ENCODE measurements at places on chromosomes 13 and 19.

DNA sequence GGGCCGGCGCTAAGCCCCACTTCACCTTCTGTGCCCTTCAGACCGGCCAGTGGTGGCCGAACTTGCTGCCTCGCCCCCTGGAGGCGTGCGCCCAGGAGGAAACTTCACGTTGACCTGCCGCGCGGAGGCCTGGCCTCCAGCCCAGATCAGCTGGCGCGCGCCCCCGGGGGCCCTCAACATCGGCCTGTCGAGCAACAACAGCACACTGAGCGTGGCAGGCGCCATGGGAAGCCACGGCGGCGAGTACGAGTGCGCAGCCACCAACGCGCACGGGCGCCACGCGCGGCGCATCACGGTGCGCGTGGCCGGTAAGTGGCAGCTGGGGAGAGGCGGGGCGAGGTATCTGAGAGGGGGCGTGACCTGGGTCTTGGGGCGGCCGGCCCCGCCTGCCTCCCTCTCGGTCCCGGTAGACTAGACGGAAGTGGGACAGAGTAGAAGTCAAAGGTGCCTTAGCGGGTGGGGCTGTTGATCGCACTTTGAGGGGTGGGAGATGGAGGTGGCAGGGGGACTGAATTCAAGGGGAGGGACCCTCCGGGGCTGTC is 5.6 kb downstream of the ICAM5 start:
- DNase-seq = no peak

DNA sequence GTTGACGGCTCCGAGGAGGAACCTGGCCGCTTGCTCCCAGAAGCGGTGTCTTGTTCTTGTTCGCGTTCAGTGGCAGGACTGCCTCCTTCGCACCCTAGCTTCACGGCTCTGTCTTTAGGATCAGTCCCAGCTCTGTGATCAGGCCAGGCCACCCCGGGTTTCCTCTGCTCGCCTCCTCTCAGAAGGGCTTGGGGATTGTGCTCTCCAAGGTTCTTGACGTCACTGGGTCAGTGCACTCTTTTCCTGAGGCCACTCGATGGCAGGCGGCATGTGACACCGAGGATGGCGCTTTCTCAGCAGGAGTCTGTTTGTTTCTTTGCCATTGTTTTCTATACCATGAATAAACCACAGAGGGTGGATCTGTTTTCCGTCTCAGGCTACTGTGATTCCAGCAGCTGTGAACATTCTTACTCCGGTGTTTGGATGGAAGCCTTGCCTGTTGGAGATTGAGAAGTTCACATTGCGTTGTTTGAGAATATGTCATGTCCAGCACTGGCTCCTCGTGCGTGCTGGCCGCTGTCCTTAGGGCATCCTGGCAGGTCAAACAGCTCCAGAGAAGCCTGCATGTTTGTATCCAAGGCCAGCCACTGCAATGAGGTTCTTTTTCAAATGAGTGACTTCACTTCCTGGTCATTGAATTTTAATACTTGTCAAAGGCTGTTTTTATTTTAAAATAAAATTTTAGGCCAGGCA is 44.5 kb downstream of the SLC7A9 start:
- no peak for DNase-seq

GRCh38 chr13:22594041-22594440 is 586.7 kb upstream of the SGCG start:
- no peak for DNase-seq

DNA sequence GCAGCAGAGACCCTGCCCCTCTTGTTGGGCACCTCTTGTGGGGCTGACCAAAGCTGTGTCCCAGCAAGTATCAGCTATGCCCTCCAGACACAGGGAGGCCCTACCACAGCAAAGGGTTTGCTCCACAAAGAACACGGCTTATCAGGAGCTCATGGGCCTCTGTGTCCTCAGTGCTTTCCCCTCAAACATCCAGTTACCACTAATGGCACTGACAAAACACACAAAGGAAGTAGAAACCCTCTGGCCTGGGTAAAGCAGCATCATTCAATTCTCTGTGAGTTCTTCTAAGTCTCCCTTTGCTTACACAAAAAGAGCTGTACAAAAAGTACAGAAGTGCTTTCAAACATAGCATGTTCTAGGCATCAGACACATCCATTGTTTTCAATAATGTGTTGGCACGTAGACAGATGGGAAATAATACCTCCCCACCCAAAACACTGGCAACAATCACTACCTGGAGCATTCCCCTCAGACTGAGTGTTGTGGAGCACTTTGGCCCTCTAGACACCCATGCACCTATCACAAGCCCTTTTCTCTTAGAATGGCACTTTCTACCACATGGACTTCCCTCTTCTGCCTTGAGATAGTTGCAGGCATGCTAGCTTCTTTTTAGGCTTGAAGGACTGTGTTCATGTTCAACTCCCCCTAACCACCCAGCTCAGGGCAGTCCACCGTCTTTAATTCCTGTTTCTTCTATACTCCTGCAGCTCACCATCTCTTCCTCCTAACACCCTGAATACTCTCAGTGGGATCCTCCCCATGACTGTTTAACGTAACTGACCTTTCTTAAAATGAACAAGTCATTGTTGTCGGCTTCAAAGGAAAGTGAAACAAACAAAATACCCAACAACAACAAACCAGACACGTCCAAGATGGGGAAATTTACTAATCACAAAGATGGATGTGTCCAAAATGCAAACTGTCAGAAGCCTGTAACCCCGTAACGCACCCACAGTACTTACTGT is 43.5 kb downstream of the ATP7B start:
- DNase-seq = no peak

DNA sequence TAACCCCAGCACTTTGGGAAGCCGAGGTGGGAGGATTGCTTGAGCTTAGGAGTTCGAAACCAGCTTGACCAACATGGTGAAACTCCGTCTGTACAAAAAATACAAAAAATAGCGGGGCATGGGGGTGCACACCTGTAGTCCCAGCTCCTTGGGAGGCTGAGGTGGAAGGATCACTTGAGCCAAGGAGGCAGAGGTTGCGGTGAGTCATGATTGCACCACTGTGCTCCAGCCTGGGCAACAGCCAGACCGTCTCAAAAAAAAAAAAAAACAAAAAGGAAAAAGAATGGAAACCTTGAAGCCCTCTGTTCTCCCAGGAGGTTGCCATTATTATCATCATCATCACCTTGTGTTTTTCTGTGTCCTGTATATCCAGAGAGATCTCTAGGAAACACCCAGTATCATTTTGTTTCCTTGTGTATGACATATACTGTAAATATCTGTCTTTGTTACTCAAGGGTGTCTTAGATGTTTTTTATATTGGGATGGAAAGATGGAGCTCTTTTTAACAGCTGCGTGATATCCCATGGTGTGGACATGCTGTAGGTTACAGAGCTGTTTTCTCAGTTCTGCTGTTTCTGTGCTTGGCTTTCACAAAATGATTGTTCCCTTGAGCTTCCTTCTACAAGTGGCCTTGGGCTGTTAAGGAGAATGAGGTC is 11.8 kb downstream of the CHAF1A start:
- DNase-seq = no peak

- DNase-seq = no peak
Measured at GRCh38 chr13:45915686-45916439, 64.3 kb upstream of the SIAH3 start.

DNA sequence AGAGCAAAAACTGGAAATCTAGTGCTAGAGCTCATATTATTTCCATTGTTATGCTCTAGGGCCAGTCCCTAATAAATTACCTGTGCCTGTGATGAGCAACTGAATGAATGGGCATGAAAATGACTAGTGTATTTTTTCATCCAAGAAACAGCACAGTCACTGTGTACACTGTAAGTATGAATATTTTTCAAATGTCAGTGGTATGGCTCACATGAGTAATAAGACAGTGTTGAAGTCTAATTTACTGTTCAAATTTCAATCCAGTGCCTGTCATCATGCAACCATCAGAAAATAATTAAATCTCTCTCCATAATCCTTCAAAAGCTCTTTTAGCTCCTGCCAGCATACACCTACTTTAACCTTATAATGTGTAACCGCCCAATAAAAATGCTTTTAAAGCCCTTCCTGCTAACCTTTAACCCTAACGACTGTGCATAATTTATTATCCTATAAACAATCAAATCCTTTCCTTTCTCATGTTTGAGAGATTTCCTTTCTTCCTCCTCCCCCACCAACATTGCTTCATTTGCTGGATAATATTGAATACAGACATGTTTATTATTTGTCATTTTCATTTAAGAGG is 378.3 kb downstream of the GPC5 start:
- no peak for DNase-seq

DNA sequence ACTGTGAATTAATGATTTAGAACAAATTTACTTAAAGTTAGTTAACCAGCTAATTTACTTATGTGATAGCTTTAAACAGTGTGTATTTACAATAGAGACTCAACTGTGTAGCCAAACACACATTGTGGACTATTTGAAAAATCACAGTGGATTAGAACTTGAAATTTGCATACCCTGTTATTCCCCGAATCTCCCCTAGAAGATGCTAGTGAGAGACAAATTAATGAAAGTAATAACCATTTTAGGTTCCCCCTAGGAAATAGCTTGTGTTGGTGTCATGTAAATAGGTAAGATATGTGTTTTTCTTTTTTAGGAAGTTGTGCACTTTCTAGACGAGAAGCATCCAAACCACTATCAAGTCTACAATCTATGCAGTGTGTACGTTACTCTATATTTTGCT is 98.5 kb downstream of the C1QTNF9 start:
- DNase-seq = no peak

DNA sequence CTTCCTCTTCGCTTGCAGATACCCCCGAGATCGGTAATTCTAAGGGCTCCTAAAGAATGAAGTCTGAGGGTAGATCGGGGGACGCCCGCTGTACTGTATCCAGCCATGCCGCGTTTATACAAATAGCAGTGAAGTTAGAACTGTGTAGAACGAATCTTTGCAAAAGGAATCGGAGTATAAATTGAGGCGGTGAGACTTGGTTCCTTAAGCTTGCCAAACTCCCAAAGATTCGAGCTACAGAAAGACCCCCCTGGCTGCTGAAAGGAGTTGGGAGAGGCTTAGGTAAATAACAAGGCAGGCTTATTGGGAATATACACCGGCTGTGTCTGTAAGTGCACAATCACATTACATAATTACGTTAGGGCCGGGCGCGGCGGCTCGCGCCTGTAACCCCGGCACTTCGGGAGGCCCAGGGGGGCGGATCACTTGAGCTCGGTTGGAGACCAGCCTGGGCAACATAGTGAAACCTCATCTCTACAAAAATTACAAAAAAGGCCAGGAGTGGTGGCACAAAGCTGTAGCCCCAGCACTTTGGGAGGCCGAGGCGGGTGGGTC is 12.2 kb downstream of the TMEM160 start:
- DNase-seq = peak; percentile 29

DNA sequence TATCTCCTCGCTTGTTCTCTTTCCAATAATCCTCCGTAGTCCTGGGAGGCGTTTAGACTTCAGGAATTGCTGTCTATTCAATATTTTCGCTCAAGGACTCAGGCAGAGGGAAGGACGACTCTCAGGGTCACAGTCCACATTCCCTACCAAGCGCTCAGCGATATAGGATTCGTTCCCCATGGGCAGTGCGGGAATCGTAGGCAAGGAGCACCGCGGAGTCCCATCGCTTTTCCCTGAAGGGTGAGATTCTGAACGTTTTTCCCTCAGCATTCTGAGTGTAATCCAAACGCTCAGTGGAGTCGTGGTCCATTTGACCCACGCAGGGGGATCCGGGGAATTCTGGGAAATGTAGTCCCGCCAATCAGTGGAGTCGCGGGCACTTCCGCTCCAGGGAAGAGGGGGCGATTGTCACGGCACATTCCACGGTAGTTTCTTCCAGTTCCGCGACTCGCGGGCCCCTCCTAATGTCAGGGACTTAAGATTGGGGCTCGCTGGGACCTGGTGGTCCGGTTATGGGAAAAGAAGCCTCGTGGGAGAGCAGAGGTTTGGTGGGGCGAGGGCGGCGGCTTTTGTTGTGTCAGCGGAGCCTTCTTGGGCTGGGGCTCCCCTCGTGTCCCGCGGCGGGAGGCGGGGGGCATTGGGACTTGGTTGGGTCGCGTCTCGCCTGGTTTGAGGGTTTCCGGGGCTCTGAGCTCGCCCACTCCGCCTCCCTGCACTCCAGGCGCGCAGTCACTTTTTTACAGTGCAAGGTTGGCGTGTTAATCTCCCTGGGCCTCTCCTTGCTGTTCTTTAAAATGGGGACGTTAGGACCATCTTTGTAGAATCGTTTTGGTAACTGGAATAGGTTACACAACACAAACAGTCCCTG is at the start of gene ZNF234:
ZNF234 (plus strand) TSS at position 364 of the 868 bp plus-strand sequence. CDS start 3,079 bp downstream, outside the sequence.
- DNase-seq = peak; percentile 39

GRCh38 chr19:18450021-18450930 is 12.3 kb upstream of the ISYNA1 start:
- DNase-seq = no peak

DNA sequence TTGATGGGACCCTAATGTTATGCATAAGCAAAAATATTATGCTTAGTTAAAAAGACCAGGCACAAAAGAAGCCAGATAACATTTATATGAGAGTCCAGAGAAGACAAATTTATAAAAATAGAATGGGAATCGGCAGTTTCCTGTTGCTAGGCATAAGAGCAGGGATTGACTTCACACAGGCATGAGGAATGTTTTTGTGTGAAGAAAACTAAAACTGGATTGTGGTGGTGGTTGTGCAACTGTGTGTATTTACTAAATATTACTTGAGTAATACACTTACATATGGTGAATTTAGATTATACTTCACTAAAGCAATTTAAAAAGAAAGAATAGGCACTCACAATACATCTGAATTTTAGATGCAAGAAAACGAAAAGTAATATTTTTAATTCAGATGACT is 108.3 kb downstream of the SLITRK1 start:
- no peak for DNase-seq

- no peak for DNase-seq
Measured at GRCh38 chr13:80751854-80752253, 410.9 kb upstream of the SPRY2 start.

DNA sequence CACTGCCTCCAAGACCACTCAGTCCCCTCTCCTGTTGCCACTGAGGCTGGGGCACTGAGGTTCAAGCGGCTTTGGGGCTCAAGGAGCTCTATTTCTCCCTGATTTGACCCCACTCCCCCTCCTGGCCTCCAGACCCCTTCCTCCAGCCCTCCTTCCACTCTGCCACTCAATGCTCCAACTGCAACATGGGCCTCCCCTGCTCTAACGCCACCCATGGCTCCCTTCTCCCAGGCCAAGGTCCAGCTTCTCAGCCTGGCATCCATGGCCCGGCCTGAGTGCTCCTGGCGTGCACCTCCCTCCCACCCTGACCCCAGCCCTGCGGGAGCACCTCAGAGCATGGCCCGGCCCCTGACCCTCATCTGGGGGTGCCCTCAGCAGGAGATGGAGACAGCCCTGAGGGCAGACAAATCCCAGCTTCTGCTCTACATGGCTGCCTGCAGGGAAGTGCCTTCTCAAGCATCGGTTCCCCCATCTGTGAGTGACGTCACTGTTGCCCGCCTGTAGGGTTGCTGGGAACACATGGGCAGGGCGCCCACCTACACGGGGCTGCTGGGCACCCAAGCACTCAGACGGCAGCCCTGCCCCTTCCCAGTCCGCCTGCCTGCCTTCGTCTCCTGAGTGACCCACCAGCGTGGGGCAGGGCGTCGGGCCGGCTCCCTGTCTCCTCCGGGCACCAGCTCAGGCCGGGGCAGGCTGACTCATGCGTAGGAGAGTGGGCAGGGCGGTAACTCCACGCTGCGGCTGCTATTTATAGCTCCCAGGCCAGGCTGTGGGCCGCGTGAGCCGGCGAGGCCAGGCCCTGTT is 1.6 kb upstream of the DIRAS1 start:
- peak; percentile 29 for DNase-seq

- DNase-seq = no peak
Measured at GRCh38 chr19:47447470-47448359, 24.0 kb downstream of the SLC8A2 start.

- DNase-seq = no peak
Measured at GRCh38 chr13:45721203-45721731, 19.1 kb downstream of the CBY2 start.

- DNase-seq = no peak
Measured at GRCh38 chr13:77213644-77214043, 113.2 kb downstream of the MYCBP2 start.

- no peak for DNase-seq
Measured at GRCh38 chr19:31308781-31309180, 40.5 kb downstream of the TSHZ3 start.

All from brain pericyte (primary cell).